ENCODE measurements at places on chromosomes 2 and 18.

- DNase-seq: no peak
Measured at GRCh38 chr2:21033237-21034155, 10.4 kb downstream of the APOB start.

DNA sequence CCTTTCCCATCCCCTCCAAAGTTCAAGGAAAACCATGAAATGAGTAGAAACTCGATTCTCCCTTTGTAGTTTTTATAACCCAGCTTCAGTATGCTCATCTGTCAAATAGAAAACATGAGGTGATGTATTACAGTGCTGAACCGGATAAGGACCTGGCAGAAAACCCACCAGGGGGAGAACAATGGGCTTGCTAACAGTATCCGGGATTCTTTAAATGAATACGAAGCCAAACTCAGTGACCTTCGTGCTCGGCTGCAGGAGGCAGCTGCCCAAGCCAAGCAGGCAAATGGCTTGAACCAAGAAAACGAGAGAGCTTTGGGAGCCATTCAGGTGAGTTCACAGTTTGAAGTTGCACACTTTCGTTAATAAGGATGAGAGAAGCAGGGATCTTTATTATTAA, 113.6 kb upstream of the TTC39C start:
- no peak for DNase-seq

DNA sequence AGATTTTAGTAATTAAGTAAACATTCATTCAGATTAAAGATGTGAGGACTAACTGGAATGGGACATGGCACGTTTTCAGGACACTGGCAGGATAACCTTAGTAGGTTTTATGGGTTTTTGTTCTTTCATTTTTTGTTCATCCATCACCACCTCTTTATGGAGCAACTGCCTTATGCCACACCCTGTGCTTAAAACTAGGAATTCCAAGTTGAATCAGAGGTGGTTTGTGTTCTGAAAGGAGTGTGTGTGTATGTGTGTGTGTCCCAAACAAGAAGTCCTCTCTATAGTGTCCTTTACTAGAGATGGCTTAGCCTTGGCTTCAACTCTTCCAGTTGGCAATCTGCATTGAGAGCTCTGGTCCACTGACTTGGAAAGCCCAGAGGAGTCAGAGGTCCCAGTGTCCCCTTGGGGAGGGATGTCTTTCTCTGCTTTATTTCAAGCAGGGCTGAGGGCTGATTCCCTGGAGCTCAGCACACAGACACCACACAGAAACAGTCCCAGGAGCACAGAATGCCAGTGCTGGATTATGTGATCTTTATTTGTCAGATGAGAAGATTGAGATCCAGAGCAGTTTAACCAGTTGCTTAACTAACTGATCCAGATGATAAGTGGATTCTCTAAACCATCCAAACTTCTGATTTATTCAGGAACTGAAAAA, 25.2 kb downstream of the RHOB start:
- DNase-seq: no peak

- no peak for DNase-seq
Measured at GRCh38 chr18:46772357-46772756, 15.5 kb upstream of the ST8SIA5 start.

- DNase-seq: no peak
Measured at GRCh38 chr2:45439788-45440773, 171.0 kb downstream of the SRBD1 start.

GRCh38 chr18:39345321-39345720, 1779.7 kb upstream of the CELF4 start:
- DNase-seq: no peak

- no peak for DNase-seq
Measured at GRCh38 chr18:61322265-61322873, 10.9 kb upstream of the CDH20 start.

DNA sequence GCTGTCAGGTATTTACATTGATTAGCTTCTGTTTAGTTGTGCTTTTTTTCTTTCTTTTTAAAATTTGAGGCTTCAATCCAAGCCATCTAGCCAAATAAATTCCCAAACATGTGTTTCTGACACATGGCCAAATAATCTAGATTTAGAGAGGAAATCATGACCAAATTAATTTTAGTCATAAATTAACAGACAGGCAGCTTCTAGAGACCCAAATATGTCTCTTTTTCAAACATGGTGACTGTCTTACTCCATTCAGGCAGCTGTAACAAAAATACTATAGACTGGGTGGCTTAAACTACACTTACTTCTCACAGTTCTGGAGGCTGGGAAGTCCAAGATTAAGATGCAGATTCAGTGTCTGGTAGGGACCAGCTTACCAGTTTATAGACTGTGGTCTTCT, 23.2 kb upstream of the NAB1 start:
- no peak for DNase-seq

GRCh38 chr18:23519734-23520133, 16.4 kb downstream of the RMC1 start:
- DNase-seq: no peak

DNA sequence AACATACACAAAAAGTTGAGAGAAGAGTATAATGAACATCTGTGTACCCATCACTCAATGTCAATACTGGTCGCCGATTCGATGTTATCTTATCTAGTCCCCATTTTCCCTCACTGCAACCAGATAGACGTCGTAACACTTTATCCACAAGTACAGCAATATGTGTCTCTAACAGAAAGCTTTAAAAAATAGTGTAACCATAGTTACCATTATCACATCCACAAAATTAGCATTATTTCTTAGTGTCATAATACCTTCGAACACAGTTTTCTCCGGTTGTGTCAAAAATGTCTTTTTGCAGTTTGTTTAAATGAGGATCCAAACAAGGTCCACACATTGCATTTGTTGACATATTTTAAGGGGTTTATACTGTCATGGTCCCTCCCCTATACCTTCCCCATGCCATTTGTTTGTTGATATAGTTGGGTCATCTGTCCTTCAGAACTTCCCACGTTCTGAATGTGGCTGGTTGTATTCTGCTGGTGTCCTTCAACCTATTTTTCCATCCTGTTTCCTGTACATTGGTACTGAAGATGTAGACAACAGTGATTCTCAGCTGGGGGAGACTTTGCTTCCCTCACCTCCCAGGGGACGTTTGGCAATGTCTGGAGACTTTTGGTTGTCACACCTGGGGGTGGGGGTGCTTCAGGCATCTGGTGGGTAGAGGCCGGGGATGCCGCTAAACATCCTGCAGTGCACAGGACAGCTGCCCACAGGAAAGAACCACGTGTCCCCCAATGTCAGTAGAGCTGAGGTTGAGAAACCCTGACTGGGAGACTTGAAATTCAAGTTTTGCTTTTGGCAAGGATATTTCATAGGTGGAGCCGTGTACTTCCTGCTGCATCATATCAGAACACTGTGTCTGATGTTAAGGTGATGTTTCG, 72.7 kb upstream of the SPRED2 start:
- no peak for DNase-seq

- DNase-seq: no peak
Measured at GRCh38 chr2:117738991-117739839, 75.3 kb upstream of the DDX18 start.

- no peak for DNase-seq
Measured at GRCh38 chr2:239954166-239955086, 70.7 kb downstream of the NDUFA10 start.
